ENCODE measurements at places on chromosomes 11 and 22. TPM values are rescaled to one million over a fixed set of nuclear protein-coding genes. Genes with fewer than 3 reads are reported as not detected.

GRCh38 chr11:47533690-47534151 lies 19.2 kb downstream of the CELF1 start:
- DNase-seq: no peak
- H3K27me3 ChIP-seq: no peaks in the 10 kb centered on the region
- peaks cover 42% of the 10 kb centered on the region for H3K4me1 ChIP-seq

- H3K27ac ChIP-seq: no peak overlapping the region
- H3K36me3 ChIP-seq: no peaks in the 10 kb centered on the region
- no peaks in the 10 kb centered on the region for H3K4me1 ChIP-seq
- DNase-seq: no peak
- no peak overlapping the region for H3K4me3 ChIP-seq
These were observed 21.9 kb downstream of the MRPL23 start for GRCh38 chr11:1969035-1969434.

DNA sequence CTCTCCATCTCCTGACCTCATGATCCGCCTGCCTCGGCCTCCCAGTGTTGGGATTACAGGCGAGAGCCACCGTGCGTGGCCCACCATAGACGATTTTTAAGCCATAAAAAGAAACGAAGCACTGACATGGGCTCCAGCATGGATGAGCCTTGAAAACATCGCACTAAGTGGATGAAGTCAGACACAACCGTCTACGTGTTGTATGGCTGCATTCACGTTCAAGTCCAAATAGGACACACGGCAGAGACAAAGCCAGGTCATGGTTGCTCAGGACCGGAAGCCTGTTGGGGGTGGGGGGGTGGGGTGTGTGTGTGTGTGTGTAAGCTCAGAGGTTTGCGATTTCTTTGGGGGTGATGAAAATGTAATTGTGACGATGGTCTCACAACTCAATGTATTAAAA lies 10.0 kb downstream of the RRP7A start:
- no peaks in the 10 kb centered on the region for H3K27me3 ChIP-seq
- no peak overlapping the region for H3K27ac ChIP-seq
- no peaks in the 10 kb centered on the region for H3K4me1 ChIP-seq
- peaks cover 5% of the 10 kb centered on the region for H3K36me3 ChIP-seq

- DNase-seq: no peak
- H3K4me1 ChIP-seq: peaks cover 11% of the 10 kb centered on the region
- H3K36me3 ChIP-seq: no peaks in the 10 kb centered on the region
These were observed 9.1 kb downstream of the LRFN4 start for GRCh38 chr11:66866007-66866406.

DNA sequence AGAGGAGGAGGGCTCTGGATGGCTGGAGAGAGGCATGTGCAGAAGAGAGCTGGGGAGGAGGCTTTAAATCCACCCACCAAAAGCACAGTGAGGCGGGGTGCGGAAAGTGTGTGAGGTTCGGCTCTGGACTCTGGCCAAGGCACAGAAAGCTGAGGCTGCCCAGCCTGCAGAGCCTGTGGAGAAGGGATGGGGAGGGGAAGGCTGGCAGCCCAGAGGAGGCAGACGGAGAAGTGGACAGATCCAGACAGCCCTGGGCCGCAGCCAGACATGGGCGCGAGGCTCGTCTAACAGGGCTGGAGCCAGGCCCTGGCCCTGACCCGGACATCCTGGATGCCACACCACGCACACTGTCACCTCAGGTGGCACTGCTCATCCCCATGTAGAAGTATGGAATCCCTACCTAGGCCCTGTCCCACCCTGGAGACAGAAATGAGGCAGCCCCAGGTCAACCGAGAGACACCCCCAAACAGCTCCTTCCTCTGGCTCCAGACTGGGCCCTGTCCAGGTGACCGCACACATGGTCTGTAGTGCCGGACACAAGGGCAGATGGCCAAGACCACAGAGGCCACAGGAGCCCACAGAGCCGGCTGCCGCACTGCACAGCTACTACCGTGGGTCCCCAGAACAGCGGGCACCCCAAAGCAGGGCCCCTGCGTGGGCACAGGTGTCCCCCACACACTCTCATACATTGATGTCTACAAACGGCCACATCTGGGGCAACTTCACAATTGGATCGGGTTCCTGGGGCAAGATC lies 16.6 kb upstream of the MOB2 start:
- H3K36me3 ChIP-seq: peaks cover 16% of the 10 kb centered on the region
- no peak for DNase-seq
- H3K27me3 ChIP-seq: no peaks in the 10 kb centered on the region
- H3K4me1 ChIP-seq: peaks cover 23% of the 10 kb centered on the region
- no peak overlapping the region for H3K27ac ChIP-seq

- H3K27ac ChIP-seq: peak overlapping the region; percentile 90
- DNase-seq: peak; percentile 57
- peak overlapping the region; percentile 7 for H3K4me3 ChIP-seq
- peaks cover 2% of the 10 kb centered on the region for H3K27me3 ChIP-seq
- H3K4me1 ChIP-seq: peaks cover 55% of the 10 kb centered on the region
These were observed 96.2 kb downstream of the PDHX start for GRCh38 chr11:35012467-35013191.

DNA sequence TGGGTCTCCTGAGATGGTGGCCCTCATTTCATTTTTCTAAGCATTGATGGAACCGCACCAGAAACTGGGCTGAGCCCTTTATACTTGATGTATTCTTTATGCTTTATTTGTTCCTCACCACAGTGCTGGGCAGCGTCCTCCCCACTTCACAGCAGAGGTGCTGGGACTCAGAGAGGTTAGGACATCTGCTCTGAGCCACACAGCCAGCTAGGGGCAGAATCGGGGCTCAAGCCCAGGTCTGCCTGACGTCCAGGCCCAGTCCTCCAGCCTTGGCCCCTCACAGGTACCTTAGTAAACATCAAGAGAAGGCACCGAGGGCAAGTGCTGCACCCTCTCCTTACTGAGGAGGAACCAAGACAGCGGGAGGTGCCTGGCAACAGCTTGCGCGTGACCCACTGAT lies 20.2 kb upstream of the SHISAL1 start:
- H3K27me3 ChIP-seq: peaks cover 33% of the 10 kb centered on the region
- H3K4me3 ChIP-seq: no peak overlapping the region
- peaks cover 18% of the 10 kb centered on the region for H3K4me1 ChIP-seq
- no peak for DNase-seq
- H3K36me3 ChIP-seq: no peaks in the 10 kb centered on the region

GRCh38 chr11:119461229-119461963 lies 38.4 kb upstream of the THY1 start:
- H3K36me3 ChIP-seq: no peaks in the 10 kb centered on the region
- H3K4me3 ChIP-seq: no peak overlapping the region
- H3K27me3 ChIP-seq: peaks cover 20% of the 10 kb centered on the region
- H3K4me1 ChIP-seq: no peaks in the 10 kb centered on the region
- no peak overlapping the region for H3K27ac ChIP-seq

DNA sequence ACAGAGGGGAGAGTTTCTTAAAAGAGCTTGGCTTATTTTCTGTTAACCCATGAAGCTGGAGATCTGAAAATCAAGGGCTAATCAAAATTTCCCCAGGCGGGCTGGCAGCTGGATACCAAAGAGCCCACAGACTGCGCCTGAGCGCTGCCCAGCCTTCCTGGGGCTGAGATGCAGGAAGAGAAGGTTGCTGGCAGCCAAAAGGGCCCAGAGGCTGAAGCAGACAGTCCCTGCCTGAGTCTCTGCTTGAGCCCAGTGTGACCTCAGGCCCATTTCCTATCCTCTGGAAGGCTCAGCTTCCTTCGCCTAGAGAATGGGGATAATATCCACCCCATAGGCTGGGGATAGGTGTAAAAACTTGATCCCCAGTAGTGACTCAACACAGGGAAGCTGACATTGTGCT lies 49.1 kb downstream of the ARRB1 start:
- no peaks in the 10 kb centered on the region for H3K36me3 ChIP-seq
- peaks cover 8% of the 10 kb centered on the region for H3K4me1 ChIP-seq
- no peak overlapping the region for H3K27ac ChIP-seq
- no peak overlapping the region for H3K4me3 ChIP-seq

- H3K27me3 ChIP-seq: peaks cover 6% of the 10 kb centered on the region
- DNase-seq: peak; percentile 58
- peaks cover 2% of the 10 kb centered on the region for H3K4me1 ChIP-seq
- no peak overlapping the region for H3K27ac ChIP-seq
These were observed 19.3 kb downstream of the EIF3F start for GRCh38 chr11:8006349-8006977.

GRCh38 chr11:66052664-66052982 lies 459 bp downstream of the SF3B2 start:
- H3K27ac ChIP-seq: peak overlapping the region; percentile 92
- peaks cover 7% of the 10 kb centered on the region for H3K27me3 ChIP-seq
- H3K36me3 ChIP-seq: peaks cover 40% of the 10 kb centered on the region
- H3K4me1 ChIP-seq: peaks cover 34% of the 10 kb centered on the region
- DNase-seq: no peak

DNA sequence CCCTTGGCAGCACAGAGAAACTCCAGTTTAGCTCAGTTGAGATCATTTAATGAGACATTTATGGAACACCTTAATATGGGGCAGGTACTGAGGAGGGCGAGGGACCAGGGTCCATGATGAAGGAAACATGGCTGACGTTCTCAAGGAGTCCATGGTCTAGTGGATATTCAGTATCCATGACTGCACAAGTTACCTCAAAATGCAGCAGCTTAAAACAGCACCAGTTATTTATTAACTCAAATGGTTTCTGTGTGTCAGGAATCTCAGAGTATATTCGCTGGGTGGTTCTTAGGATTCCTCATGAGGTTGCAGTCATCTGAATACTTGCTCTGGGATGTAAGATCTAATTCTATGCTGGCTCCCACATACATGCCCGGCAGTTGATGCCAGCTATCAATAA lies 346.8 kb downstream of the LARGE1 start:
- peaks cover 1% of the 10 kb centered on the region for H3K27me3 ChIP-seq
- no peak overlapping the region for H3K27ac ChIP-seq

GRCh38 chr11:117820071-117820470 lies 4.5 kb downstream of the FXYD2 start:
- peaks cover 83% of the 10 kb centered on the region for H3K4me1 ChIP-seq
- no peak for DNase-seq
- peak overlapping the region; percentile 98 for H3K27ac ChIP-seq
- H3K4me3 ChIP-seq: no peak overlapping the region
- no peaks in the 10 kb centered on the region for H3K36me3 ChIP-seq

DNA sequence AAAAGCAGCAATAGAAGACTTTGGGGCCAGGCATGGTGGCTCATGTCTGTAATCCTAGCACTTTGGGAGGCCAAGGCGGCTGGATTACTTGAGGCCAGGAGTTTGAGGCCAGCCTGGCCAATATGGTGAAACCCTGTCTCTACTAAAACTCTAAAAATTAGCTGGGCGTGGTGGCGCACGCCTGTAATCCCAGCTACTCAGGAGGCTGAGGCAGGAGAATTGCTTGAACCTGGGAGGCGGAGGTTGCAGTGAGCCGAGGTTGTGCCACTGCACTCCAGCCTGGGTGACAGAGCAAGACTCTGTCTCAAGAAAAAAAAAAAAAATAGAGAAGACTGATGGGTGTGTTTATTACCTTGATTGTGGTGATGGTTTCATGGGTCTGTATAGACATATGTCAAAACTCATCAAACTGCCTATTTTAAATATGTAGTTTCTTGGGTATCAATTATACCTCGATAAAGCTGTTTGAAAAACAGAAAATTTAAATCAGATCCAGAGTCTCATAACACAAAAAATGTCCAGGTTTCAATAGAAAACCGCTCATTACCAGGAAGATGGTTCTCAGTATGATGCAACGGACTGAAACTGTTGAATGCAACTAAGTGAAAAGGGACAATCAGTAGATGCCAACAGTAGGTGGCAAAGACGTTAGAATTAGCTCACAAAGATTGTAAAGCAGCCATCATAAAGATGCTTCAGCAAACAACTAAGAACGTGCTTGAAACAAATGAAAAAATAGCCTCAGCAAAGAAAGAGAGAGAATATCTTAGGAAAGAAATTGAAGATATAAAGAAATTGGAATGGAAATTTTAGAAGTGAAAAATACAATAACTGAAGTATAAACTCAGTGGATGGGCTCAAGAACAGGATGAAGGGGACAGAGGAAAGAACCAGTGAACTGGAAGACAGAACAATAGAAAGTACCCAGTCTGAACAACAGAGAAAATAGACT lies 33.1 kb upstream of the SEPTIN5 start:
- no peaks in the 10 kb centered on the region for H3K4me1 ChIP-seq
- H3K36me3 ChIP-seq: no peaks in the 10 kb centered on the region
- H3K27ac ChIP-seq: no peak overlapping the region
- no peak for DNase-seq
- H3K27me3 ChIP-seq: peaks cover 22% of the 10 kb centered on the region
- no peak overlapping the region for H3K4me3 ChIP-seq

- H3K4me1 ChIP-seq: peaks cover 13% of the 10 kb centered on the region
- H3K27me3 ChIP-seq: peaks cover 62% of the 10 kb centered on the region
- H3K4me3 ChIP-seq: peak within 1 kb of the TSS; percentile 63
- no peak within 1 kb of the TSS for H3K27ac ChIP-seq
These were observed at the start of gene ARHGAP20 for GRCh38 chr11:110711776-110712658. Gene ARHGAP20, minus strand, starts transcription at chr11:110712437. Its CDS starts 206 bp downstream, at chr11:110712231.

OR52N4 gene
- 0.47 TPM for total RNA-seq

OSBP2 gene
- total RNA-seq: 0.72 TPM

MRGPRG gene
- total RNA-seq: not detected

HOATZ gene
- total RNA-seq: not detected

RAB6A gene
- 77.6 TPM for total RNA-seq

BEST1 gene
- 0.61 TPM for total RNA-seq

KLHL35 gene
- 0.16 TPM for total RNA-seq

HBD gene
- not detected for total RNA-seq

CCDC87 gene
- 0.14 TPM for total RNA-seq

SPA17 gene
- total RNA-seq: 3.6 TPM

CYTH4 gene
- 33.2 TPM for total RNA-seq

MS4A2 gene
- total RNA-seq: not detected

ANO1 gene
- total RNA-seq: not detected

GDPD4 gene
- not detected for total RNA-seq
